KG1 (cell line): ENCODE measurements at places on chromosomes 2 and 18.

DNA sequence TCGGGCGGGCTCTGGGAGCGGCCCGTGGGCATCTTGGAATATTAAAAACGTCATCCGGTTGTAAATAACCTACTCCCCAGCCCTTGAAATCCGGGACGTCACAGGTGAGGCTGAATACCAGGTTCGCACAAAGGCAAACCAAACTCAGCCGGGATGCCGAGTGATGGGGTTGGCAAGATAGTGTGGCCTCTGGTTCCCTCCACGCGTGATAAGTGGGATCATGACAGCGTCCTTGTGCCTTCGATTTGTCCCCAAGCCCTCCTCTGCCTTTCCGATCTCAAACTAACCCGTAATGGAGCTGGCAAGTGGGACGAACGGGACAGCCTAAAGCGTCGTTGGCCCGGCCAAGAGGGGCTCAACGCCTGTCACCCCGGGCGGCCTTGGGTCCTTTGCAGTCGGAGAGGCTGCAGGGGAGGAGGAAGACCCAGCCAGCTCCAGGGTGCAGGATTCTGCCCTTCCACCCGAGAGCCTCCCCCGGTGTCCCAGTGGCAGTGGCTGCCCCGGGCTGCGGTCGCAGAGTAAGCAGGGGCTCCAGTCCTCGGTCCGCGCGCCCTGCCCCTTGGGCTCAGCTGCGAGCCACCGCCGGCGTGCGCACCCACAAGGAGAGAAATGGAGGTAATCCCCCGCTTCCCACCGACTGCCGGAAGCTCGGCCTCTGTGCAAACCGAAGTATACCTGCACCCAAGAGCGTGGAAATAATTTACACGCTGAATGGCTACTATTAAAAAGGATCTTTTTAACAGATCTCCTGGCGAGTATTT is 13.4 kb upstream of the PAX3 start:
- no peak for DNase-seq

DNA sequence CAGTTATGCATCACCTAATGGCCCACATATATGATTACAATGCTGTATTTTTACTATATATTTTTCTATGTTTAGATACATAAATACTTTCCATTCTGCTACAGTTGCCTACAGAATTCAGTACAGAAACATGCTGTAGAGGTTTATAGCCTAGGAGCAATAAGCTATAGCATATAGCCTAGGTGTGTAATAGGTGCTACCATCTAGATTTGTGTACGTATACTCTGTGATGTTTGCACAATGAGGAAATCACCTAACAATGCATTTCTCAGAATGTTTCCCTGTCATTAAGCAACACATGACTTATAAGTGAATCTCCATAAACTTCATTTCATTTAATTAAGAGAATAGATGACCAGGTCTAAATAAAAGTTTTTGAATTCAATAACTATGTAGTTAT is 43.5 kb downstream of the SLC38A11 start:
- no peak for DNase-seq

- DNase-seq = no peak
These were observed 184.5 kb downstream of the INO80D start for GRCh38 chr2:205901491-205901890.

- DNase-seq = no peak
These were observed 46.8 kb upstream of the RIOK3 start for GRCh38 chr18:23406271-23406787.

- peak; percentile 72 for DNase-seq
These were observed 100.0 kb downstream of the BAZ2B start for GRCh38 chr2:159516241-159516758.

GRCh38 chr2:219736209-219736608 is 108.8 kb downstream of the SLC4A3 start:
- DNase-seq = peak; percentile 4

DNA sequence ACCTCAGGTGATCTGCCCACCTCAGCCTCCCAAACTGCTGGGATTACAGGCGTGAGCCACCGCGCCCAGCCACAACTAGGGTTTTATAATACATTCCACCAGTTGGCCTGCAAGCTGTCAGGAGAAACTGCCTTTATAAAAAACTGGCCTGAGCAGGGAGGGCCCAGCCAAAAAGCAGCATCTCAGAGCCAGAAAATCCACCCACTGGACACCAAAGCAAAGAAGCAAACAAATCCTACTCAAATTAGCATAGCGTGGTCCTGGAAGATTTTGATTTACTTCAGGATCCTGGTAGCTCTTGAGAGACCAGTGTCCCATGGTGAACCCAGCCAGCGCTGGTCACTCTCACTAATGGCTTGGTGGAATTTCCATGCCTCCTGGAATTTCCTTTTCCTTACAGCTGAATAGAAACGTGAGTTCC is 60.0 kb upstream of the PXDN start:
- DNase-seq = no peak
